ENCODE measurements at places on chromosomes 1 and 21.

- DNase-seq: no peak
Measured at GRCh38 chr1:3035563-3036446, 14.5 kb downstream of the ACTRT2 start.

- DNase-seq: no peak
Measured at GRCh38 chr1:53156783-53157182, 14.3 kb upstream of the SLC1A7 start.

GRCh38 chr21:19781881-19782652 lies 1216.1 kb upstream of the NCAM2 start:
- no peak for DNase-seq

GRCh38 chr21:33219954-33220353 lies 9.8 kb upstream of the IFNAR2 start:
- DNase-seq: no peak

GRCh38 chr1:36911561-36912364 lies 122.6 kb downstream of the GRIK3 start:
- DNase-seq: no peak

DNA sequence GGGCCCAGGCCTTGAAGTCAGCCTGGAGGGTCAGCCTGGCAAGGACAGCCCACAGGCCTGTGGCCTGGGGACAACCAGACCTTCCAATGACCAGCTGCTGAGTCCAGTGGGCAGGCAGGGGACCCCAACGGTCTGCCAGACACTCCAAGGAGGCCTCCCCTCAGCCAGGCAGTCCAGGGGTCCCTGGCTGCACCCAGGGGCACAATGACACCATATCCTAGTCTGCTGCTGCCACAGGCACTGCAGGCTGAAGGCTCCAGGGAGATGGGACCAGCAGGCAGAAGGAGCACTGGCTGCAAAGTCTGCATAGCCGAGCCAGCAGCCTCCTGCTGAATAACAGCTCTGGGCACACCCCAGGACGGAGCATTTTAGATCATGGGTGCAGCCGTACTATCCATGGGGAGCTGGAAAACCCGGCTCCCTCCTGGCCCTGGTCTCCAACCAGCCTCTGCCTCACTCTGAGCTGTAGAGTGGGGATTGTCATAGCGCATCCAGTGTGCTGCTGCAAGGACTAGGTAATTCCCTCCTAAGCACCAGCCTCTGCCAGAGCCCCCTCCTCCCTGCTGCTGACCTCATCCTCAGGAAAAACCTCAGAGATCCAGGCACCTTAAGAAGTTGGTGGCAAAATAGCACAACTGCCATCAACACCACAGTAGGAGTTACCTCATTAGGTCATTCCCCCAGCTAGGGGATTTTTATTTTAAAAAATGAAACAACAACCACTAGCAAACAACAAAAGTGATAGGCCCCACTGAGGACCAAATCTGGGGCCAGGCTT lies 4.8 kb upstream of the LAPTM5 start:
- DNase-seq: no peak

GRCh38 chr1:31102501-31102950 lies 37.0 kb upstream of the PUM1 start:
- no peak for DNase-seq

DNA sequence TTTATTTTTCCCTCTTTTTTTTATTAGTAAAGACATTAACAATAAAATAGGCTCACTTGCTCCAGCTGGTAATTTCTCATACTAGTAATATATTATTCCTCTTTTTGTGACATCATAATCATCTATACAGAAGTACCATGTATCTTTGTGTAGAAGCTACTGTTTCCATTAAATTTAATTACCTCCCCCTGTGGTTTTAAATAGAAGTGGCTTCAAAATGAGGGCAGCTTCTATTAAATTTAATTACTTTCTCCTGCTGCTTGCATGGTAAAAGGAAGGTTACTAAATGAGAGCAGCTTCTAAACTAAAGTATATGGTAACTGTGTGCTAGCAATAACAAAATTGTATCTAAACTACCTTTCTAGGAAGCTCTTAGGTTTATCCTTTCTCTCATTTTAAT lies 94.0 kb downstream of the DPYD start:
- DNase-seq: peak; percentile 18

GRCh38 chr21:42721341-42721824 lies 68.0 kb downstream of the PDE9A start:
- no peak for DNase-seq

Data from common myeloid progenitor, CD34-positive (primary cell).